ENCODE measurements at places on chromosomes 2 and 18. TPM values are rescaled to one million over a fixed set of nuclear protein-coding genes. Genes with fewer than 3 reads are reported as not detected.

DNA sequence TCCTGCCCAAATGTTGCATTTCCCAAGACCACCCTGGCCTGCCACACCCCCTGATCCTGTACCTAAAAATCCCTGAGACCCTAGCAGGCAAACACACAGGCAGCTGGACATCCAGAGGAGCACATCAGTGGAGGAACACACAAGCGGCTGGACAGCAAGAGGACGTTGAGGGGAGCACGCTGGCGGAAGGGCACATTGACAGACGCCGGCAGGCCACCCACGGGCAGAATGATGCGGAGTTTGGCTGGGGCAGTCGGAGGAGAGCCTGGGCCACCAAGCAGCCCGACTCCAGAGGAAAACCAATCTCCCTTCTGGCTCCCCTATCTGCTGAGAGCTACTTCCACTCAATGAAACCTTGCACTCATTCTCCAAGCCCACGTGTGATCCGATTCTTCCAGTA is 47.7 kb downstream of the EMX1 start:
- DNase-seq, result no peak

DNA sequence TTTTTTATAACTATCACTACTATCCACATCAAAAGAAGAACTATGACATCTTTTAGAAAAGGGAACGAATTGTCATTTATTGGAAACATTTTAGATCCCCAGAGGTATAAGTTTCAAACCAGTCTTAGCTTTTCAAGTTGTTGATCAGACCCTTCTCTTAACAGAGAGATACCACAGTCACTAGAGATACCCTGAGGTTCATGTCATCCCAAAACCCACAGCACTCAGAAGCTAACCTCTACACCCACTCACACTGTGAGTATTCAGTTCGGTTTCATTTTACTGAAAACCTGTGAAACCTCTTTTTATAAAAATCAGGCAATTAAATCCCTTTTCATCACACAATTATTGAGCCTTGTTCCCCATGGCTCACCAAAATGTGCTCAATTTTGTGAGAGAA is 156.2 kb downstream of the DTNA start:
- no peak for DNase-seq

DNA sequence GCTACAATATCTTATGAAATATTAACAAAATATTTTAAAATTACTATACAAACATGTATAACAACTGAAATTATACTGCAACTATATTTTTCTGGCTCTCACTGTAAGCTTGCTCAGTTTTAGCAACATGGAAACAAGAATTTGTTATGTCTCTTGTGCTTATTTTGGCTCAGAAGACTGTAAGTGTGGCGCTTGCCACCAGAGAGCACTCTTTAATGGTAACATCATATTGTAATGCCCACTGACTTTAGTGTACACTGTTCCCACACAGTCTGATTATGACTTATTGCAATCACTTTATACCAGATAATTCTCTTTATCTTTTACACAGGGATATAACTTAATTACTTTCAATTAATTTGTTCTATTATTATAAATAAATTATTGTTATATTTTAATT is 1500.6 kb upstream of the TMEFF2 start:
- no peak for DNase-seq

GRCh38 chr2:229107601-229108000 is 163.5 kb downstream of the PID1 start:
- no peak for DNase-seq

Gene DSC3
- 0.78 TPM for total RNA-seq

- no peak for DNase-seq
Measured at GRCh38 chr2:118291251-118291880, 203.1 kb downstream of the INSIG2 start.

Measured in occipital lobe (tissue), 3 donors.